GM12878 (cell line): ENCODE measurements at places on chromosomes 1 and 21.

DNA sequence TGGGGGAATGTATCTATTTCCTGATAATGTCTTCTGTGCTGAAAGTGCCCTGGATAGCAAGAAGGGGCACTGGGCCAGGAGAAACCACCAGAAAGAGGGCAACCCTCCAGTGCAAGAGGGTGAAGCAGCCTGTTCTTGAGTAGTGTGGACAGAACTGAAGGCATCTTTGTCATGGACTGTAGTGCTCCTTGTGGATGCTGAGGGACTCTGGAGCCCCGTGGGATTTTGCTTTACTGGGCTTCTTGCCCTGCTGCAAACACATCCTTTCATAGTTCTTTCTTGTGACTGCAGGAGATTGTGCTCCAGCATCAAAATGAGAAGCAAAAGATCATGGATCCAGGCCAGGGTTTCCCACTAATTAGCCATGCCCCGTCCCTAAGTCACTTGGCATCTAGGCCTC lies 300.6 kb downstream of the ZNF326 start:
- DNase-seq = no peak

GRCh38 chr1:4689271-4689935 lies 35.0 kb downstream of the AJAP1 start:
- no peak for DNase-seq

GRCh38 chr21:44974676-44975075 lies 34.8 kb downstream of the SLX9 start:
- DNase-seq = no peak

- no peak for DNase-seq
Observed at GRCh38 chr1:169874229-169874628, 19.5 kb downstream of the SCYL3 start.

GRCh38 chr1:74357150-74357549 lies 122.0 kb downstream of the TNNI3K start:
- no peak for DNase-seq

GRCh38 chr1:61285371-61285885 lies 203.1 kb downstream of the NFIA start:
- no peak for DNase-seq

GRCh38 chr1:110083061-110083865 lies 12.8 kb upstream of the ALX3 start:
- DNase-seq = no peak

- no peak for DNase-seq
Observed at GRCh38 chr1:183262628-183263200, 76.7 kb downstream of the LAMC2 start.

GRCh38 chr1:27597516-27598294 lies 6.2 kb downstream of the AHDC1 start:
- DNase-seq = no peak

DNA sequence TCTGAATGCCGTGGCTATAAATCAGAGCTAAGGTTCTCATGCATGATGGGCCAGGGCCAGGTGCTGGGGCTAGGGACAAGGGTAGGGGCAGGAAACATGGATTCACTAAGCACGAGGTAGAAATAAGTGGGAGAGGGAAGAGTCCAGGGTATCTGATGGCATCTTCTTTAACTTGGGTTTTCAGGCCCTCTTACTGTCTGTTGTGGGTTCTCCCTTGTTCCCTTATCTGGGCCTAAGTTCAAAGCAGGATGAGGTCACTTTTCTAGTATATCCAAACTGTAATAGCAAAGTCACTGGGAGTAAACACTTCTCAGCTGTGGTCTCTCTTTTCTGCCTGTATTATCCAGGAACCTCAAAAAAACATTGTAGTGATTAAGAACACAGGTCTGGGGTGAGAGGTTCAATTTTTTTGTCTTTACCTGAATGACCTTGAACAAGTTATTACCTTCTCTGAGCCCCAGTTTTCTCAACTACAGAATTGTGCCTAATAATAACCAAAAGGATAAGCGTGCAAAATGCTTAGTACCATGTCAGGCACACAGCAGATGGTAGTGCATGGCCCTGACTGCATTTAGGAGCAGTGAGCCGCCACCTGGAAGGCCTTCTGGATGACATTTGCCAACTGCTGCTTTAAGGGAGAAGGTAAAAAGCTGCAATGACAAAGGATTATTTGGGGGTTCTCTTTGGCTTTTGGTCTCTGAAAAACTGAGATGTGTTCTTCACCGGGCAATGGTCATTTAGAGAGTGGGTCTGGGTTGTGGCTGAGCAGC lies 53.6 kb upstream of the A3GALT2 start:
- no peak for DNase-seq

DNA sequence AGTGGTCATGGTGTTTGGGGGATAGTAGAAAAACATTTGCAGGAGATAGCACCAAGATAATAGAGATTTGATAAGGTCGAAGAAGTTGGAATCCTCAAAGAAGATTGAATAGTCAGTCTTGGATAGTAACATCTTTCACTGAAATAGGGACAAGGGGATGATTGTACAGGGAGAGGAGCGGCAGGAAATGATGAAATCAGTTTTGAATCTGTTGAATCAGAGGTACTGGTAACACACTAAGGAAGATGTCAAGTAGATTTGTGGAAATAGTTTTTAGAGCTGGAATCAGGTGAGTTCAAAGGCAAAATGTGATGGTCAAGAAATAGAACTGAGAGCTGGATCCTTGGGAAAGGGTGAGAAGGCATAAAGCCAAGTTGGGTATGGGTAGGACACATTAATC lies 26.5 kb downstream of the CAP1 start:
- DNase-seq = no peak

DNA sequence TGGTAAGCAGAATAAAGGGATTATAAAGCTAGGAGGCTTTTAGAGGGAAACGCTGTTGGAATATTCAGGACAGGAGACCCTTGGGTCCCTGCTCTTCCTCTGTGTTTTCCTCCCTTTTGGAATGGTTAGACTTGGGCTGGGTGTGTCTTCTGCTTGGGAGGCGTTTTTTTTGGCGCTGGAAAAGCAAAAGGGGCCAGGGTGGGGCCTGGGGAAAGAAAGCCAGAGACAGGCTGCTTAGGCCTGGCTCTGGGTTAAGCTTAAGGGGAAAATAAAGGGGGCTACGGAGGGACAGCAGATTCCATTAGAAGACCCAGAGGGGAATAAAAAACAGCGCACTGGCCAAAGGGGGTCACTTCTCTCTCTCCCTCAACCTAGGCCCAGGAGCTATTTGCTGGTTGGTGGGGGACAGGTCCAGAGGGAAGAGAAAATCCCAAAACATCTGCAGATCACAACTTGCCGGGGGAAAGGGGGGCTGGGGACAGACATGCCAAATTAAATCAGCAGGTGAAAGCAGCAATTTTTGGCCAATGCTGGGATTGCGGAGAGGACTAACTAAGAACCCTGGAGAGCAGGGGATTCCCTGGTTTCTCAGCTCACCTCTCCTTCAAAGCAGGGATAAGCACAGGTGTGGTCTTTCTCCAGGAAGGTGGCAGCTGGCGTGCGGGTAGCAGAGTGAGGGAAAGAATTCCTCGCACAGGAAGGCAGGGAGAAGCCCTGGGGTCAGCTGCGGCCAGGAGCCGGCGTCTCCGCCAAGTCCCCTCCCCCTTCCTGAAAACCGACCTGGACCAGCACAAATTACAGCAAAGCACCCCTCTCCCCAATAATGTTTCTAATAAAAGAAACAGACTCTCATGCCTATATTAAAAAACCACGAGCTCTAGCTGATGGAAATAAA lies 82.2 kb upstream of the AK4 start:
- DNase-seq = no peak

DNA sequence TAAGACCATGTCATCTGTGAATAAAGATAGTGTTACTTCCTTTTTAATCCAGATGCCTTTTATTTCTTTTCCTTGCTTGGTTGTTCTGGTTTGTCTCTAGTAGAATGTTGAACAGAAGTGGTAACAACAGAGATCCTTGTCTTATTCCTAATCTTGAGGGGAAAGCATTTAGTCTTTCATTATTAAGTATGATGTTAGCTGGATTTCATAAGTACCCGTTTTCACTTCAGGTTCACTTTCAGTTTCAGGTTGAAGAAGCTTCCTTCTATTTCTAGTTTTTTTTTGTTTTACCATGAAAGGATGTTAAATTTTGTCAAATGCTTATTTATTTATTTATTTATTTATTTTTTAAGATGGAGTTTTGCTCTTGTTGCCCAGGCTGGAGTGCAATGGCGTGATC lies 22.3 kb upstream of the AGPAT3 start:
- no peak for DNase-seq

DNA sequence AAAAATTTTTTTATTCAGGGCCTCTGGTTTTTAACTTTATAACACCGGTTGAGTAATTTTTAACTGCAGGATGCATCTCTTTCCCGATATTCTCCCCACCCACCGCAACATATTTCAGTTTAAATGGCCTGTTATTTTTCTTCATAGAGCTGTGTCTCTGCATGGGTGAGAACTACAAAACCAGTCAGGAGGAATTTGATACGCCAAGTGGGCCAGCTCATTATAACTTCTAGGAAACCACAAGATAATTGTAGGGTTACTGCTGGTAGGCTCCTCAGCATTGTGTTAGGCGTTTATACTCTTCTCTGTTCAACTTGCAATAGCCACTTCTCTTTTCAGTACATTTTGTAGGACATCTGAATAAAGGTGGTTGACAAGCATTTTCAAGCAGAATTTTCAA lies 169.7 kb downstream of the PBX1 start:
- DNase-seq = no peak

DNA sequence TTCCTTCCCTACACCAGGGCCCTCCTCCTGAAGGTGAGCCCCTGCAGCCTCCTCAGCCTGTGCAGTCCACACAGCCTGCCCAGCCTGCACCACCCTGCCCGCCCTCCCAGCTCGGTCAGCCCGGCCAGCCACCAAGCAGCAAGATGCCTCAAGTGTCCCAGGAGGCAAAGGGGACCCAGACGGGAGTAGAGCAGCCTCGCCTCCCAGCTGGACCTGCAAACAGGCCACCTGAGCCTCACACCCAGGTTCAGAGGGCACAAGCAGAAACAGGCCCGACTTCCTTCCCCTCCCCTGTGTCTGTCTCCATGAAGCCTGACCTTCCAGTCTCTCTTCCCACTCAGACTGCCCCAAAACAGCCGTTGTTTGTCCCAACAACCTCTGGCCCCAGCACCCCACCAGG lies 38.8 kb downstream of the ZBTB17 start:
- no peak for DNase-seq

GRCh38 chr1:156090840-156091188 lies 8.5 kb upstream of the MEX3A start:
- DNase-seq = no peak

- DNase-seq = no peak
Observed at GRCh38 chr1:7535934-7536878, 234.9 kb upstream of the VAMP3 start.

DNA sequence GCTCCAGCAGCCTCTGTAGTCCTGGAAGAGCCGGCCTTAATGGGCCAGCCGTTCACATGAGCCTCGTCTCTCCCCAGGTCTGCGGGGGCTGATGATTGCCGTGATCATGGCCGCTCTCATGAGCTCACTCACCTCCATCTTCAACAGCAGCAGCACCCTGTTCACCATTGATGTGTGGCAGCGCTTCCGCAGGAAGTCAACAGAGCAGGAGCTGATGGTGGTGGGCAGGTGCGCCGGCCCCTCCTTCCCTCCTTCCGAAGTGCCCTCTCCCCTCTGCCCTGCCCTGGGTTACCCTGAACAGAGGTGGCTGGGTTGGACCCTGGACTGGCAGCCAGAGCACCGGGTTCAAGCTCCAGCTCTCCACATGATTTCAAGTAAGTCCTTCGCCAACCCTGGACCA lies 13.1 kb downstream of the SLC5A9 start:
- DNase-seq = no peak

GRCh38 chr1:8259498-8260290 lies 58.2 kb upstream of the SLC45A1 start:
- no peak for DNase-seq

- DNase-seq = no peak
Observed at GRCh38 chr1:18408656-18409370, 71.9 kb upstream of the KLHDC7A start.

GRCh38 chr1:225855503-225856300 lies 26.5 kb downstream of the TMEM63A start:
- DNase-seq = no peak

GRCh38 chr1:89732206-89732605 lies 88.6 kb upstream of the LRRC8D start:
- no peak for DNase-seq

- no peak for DNase-seq
Observed at GRCh38 chr1:22855668-22856606, 116.7 kb downstream of the LACTBL1 start.
